NCI-H1417 (cell line): ENCODE measurements at places on chromosomes 1 and 21.

GRCh38 chr1:197106869-197107268, 39.6 kb downstream of the ASPM start:
- DNase-seq = no peak

- no peak for DNase-seq
Observed at GRCh38 chr21:41578716-41579115, 70.8 kb upstream of the TMPRSS2 start.

- DNase-seq = no peak
Observed at GRCh38 chr1:8706291-8706690, 111.1 kb downstream of the RERE start.

DNA sequence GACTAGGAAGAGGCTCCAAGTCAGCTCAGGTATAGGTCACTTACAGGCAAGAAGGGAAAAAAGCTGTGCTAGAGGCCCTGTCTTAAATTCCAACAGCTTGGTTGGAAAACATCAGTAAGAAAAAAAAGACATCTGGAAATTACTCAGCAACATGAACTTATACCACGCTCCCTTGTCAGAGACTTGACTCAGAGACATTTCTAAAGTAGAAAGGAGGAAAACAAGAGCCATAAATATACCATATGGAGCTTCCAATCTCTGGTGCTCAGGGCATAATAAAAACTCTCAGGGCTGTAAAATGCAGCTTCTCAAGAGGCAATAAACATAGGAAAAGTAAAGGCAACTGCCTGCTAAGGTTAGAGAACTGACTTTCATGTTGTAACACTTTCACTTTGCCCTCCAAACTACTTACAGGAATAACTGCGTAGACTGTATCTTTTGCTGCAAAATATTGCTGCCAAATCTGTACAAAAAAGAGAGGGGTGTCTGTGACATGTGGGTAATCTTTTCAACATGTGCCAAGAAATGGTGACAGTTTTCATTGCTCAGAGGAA, 14.7 kb downstream of the ATPAF1 start:
- no peak for DNase-seq

DNA sequence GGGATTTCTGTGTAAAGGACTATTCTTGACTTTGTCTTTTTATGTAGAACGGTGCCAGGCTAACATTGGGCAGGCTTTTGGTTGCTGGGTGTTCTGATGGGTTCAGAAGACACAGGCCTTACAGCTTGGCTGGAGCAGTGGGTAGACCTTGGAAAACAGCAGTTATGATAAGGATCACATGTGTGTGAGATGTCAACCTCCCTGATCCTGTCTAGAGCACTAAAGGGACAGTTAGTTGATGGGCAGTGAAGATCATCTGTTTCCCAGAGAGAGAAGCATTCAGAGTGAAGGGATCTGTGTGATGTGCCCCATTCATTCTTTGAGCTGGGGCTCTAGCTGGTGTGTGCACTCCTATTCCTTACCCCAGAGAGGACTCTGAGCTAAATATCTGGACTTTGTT, 88.0 kb downstream of the NOS1AP start:
- DNase-seq = peak; percentile 7

DNA sequence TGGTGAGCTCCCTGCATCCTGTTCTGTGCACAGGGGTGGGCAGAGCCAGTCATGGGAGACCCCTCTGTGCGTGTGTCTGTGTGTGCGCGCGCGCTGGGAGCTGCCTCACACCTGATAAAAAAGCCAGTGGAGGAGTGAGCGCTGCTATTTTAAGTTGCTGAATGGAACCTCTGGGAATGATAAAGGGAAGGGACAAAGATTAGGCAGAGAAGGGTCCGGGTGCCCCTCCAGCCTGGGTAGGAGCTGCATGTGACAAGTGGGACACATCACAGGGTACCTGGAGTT, 847 bp downstream of the ADORA1 start:
- DNase-seq = no peak

- no peak for DNase-seq
Observed at GRCh38 chr21:33895356-33895755, 20.2 kb downstream of the ATP5PO start.

DNA sequence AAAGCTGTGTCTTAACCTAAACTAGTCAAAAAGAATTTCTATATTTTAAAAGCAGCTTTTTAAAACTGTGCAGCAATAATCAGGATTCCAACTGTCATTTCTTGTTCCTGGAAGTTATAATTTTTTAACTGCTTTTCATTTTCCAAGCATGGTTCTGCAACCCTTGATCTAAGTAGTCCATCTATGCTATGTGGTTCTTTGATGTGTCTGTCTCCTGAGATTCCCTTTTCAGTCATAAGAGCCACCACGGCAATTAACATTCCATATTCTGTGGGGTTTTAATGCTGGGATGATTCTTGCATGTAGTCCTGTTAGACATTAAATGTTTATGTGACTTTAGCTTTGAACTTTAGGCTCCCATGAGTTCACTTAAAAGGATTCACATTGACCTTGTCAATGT, 220.4 kb downstream of the TPR start:
- DNase-seq = no peak

- DNase-seq = no peak
Observed at GRCh38 chr1:33143176-33143575, 38.7 kb downstream of the TRIM62 start.

- no peak for DNase-seq
Observed at GRCh38 chr1:230186874-230187273, 119.8 kb downstream of the GALNT2 start.

- DNase-seq = no peak
Observed at GRCh38 chr1:245768596-245768995, 613.8 kb downstream of the KIF26B start.

- DNase-seq = no peak
Observed at GRCh38 chr1:220732621-220733020, 15.5 kb upstream of the MTARC2 start.

DNA sequence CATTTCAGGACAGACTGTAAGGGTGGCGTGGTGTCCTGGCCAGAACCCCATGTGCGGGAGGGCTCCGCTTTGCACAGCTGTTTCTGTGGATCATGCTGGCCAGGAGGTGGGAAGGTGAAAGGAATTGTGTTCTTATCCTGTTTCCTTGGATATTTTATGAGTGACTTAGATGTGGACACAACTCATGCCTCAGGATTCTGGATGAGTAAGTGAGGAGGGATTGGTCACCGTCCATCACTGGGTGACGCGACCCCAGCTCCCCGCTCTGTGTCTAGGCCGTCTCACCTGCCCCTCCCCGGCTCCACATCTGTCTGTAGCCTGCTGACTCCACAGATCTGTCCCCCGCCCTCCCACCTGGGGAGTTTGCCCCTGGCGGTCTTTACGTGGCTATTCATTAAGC, 48.8 kb downstream of the PIK3CD start:
- DNase-seq = no peak

- DNase-seq = no peak
Observed at GRCh38 chr1:58454385-58454784, 92.1 kb downstream of the OMA1 start.

- DNase-seq = no peak
Observed at GRCh38 chr1:248613742-248614141, 16.2 kb upstream of the OR2T10 start.

DNA sequence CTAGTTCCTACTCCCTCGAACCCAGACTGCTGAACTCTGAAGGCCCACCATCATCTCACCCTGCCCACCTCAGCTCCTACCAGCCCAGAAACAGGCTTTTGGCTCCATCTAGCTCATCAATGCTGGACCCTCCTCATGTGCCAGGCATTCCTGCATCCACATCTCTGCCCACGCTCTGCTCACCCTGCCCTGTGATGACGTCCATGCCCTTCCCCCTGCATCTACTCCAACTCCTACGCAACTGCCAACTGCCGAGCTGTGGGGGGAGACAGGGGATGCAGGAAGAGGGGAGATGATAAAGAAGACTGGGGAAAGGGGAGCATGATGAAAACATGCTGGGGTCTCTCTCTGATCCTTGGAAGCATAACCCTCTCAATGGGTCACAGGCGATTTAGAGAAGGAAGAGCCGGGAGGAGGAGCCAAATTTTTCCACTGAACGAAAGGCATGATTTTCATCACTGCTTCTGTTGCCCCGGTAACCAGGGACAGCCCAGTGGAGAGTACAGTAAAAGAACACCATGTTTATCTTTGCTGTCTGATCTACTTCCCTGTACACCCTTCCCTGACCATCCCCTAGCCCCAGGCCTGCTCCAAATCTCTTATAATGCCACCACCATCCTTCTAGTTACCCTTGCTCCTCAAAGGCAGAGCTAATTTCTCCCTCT, 44.3 kb downstream of the CD34 start:
- no peak for DNase-seq

DNA sequence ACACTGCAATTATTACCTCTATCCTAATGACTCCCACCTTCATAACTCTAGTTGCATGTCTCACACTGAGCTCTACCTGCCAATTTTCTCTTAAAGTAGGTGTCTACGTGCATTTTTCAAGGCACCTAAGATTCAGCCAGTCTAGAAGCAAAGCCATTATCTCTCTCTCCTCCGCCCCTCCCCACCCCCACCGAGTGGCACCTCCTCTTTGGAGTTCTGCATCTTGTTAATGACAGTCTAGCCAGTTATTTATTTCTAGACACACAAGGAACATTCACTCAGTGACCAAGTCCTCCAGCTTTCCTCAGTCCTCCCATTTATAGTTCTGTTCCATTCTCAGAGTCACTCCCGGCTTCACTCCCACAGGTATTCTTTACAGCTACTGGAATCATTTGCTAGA, 47.6 kb downstream of the ASTN1 start:
- DNase-seq = no peak

GRCh38 chr21:42677339-42678321, 24.2 kb downstream of the PDE9A start:
- DNase-seq = peak; percentile 96

DNA sequence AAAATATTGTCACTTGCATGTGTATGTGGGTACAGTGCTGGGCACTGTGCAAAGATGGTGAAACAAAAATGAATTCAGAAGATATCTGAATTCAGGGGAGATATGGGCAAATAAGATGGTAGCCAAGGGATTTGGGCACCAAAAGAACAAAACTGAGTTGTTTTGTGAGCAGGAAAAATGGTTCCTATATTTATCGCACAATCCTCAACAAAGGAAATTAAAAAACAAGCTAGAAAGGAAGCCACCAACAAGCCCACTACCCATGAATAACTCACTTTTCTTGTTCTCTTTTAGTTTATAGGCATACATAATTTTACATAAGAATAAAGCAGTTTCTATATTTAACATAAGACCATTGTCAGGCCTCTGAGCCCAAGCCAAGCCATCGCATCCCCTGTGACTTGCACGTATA, 40.7 kb upstream of the VASH2 start:
- DNase-seq = no peak

DNA sequence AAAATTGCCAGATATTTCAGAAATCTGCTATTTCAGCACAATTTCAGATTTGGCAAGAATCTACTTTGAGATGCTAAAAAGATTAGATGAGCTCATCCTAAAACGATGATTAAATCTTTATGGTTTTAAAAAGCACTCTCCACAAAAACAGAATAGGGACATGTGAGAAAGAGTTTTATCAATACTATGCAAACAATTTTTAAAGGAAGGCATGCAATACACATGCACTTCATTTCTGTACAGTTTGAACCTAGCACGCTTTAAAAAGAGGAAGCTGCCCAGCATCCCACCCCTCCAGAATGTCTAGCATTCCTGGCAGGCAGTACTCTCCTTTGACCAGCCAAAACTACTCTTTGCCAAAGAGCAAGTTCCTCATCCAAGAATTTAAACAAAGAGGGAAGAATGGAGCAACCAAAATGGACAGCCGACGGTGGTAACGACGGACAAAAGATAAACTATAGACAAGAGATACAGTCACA, 1.3 kb downstream of the ARHGAP29 start:
- DNase-seq = no peak

GRCh38 chr1:156295391-156295947, at the start of gene GLMP:
Gene GLMP, minus strand, starts transcription at chr1:156295679. Its CDS starts 34 bp downstream, at chr1:156295645.
- DNase-seq = peak; percentile 39

DNA sequence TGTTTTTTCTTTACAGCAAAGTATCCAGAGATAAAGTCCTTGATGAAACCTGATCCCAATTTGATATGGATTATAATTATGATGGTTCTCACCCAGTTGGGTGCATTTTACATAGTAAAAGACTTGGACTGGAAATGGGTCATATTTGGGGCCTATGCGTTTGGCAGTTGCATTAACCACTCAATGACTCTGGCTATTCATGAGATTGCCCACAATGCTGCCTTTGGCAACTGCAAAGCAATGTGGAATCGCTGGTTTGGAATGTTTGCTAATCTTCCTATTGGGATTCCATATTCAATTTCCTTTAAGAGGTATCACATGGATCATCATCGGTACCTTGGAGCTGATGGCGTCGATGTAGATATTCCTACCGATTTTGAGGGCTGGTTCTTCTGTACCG, 6.5 kb downstream of the DEGS1 start:
- no peak for DNase-seq

DNA sequence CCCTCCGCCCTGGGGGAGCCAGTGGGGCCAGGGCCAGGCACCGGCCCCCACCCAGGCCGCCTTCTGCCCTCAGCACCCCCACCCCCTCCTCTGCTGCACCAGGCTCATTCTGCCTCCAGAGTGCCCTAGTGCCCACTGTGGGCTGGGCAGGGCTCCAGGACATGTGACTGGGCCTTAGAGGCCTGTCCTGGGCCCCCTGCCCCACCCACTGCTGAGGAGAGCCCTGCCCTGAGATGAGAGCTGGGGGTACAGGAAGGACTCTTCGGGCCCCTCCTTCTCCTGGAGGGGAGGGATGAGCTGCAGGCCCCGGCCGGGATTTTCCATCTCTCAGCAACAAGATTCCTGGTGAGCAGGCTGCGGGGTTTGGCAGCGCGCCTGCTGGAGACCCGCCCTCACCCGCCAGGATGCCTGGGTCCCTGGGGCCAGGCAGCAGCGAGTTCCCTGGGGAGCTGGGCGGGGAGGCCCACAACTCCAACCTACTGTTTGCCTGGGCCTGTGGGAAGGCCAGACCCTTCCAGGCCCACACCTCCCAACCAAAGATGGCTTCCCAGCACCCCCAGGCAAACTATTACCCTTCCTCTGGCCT, 14.0 kb downstream of the AHDC1 start:
- DNase-seq = peak; percentile 51
